ENCODE measurements at places on chromosomes 7 and 10.

DNA sequence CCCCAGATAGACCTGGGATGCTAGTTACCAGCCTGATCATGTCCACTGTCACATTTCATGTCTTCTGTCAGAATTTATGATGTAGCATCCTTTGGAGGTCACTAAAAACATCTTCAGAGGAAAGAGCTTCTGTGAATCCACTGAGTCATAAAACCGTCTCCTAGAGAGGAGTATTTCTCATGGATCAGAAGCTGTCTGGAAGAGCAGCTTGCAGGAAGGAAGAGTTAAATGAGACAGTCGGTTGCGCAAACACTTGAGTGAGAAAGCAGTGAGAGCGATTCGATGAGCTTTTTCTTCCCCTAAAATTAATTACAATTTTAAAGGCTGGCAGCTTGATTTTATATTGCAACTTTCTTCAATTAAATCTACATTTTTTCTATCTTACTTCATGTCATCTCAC lies 47.2 kb upstream of the WDR11 start:
- DNase-seq: no peak

DNA sequence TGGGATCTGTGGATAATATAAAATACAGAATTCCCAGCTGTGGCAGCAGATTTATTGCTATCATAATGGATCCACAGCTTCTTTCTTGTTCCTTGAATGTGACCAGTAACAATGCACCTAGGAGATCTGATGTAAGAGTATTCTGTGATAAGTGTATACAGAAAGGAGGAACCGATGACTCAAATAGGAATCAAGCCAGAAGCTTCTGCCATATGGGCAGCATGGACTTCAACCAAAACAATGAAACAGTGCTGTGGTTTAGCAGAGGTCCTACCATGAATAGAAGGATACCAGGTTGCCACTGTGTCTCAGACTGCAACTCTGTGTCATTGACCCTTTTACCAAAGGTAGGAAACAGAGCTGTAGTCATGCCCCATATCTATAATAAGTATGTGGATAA lies 81.8 kb downstream of the PTPRZ1 start:
- DNase-seq: no peak

DNA sequence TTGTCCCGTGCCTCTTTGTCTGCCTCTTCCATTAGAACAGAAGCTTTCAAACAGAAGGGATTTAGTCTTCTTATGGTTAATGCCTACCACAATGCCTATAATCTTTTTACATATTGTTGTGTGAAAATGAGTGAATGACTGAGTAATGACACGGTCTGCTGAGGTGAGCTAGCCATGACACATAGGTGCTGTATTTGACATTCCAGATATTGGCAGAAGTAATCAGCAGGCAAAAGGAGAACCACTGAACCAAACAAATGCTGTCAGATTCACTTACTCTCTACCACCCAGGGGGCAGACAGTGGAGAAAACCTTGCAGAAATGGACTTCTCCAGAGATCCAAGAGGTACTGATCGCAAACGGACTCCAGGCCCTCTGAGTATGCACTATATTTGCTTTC lies 377.2 kb upstream of the VWC2 start:
- no peak for DNase-seq

DNA sequence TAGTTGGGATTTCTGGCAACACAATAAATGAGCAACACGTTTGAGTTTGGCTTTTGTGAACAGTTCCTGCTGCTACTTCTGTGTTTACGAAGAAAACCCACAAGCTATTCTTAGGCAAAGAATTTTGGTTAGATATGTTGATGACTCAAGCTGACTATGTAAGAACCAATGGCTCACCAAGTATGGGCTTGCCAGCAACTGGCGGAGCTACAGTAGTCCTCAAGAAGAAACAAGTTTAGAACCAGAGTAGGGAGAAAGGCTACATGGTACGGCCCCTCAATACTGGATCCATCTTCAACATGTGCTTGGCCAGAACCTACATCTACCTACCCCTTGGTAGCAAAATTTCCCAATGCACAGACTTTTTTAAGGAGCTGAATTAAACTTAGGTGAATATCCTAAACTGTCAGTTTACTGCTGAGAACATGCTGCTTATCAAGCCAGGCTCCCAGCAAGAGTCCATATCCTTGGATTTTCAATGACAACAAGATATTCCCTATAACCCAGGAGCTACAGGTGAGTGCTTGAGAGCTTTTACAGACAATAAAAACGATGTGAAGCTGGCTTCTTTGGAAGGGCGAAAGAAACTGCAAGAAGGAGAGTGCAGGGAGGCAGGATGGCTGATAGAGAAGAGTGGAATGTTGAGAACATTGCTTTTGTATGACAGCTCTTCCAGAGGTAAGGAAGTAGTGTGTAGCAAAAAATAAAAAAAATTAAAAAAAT lies 74.3 kb upstream of the ASAH2 start:
- peak; percentile 27 for DNase-seq

DNA sequence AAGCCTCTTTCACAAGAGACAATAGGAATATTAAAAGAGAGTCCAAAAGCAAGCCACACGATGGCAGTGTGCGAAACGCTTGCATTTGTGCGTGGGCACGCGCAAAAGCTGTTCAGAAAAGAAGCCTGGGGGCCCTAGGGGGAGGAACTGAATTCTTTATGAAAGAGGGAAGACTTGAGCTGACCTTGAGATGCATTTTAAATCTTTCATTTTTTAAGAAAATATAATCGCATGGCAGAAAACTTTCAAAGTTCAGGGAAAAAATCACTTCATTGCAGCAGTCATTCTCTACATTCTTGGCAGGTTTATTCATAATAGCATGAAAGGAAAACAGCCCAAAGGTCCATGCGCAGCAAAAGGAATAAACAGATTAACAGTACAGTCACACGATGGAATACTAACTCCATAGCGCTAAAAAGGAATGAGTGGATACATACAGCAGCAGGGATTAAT lies 206.5 kb upstream of the PRKCQ start:
- no peak for DNase-seq

- no peak for DNase-seq
Observed at GRCh38 chr7:148727501-148728278, 29.0 kb downstream of the CUL1 start.

GRCh38 chr10:78817361-78817760 lies 251.4 kb upstream of the ZMIZ1 start:
- no peak for DNase-seq

GRCh38 chr10:33803248-33803647 lies 468.8 kb upstream of the NRP1 start:
- no peak for DNase-seq

Data from iPS-NIHi11 (cell line).